GF-D8 (cell line): ENCODE measurements at places on chromosomes 4 and X.

DNA sequence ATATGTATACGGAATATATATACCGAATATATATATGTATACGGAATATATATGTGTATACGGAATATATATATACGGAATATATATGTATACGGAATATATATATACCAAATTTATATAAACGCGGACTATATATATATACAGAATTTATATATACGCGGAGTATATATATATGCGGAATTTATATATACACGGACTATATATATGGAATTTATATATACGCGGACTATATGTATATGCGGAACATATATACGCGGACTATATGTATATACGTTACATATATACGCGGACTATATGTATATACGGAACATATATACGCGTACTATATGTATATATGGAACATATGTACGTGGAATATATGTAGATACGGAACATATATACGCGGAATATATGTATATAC is 78.6 kb downstream of the ARHGAP36 start:
- no peak for DNase-seq

GRCh38 chrX:123918106-123918721 is 43.3 kb upstream of the STAG2 start:
- no peak for DNase-seq

DNA sequence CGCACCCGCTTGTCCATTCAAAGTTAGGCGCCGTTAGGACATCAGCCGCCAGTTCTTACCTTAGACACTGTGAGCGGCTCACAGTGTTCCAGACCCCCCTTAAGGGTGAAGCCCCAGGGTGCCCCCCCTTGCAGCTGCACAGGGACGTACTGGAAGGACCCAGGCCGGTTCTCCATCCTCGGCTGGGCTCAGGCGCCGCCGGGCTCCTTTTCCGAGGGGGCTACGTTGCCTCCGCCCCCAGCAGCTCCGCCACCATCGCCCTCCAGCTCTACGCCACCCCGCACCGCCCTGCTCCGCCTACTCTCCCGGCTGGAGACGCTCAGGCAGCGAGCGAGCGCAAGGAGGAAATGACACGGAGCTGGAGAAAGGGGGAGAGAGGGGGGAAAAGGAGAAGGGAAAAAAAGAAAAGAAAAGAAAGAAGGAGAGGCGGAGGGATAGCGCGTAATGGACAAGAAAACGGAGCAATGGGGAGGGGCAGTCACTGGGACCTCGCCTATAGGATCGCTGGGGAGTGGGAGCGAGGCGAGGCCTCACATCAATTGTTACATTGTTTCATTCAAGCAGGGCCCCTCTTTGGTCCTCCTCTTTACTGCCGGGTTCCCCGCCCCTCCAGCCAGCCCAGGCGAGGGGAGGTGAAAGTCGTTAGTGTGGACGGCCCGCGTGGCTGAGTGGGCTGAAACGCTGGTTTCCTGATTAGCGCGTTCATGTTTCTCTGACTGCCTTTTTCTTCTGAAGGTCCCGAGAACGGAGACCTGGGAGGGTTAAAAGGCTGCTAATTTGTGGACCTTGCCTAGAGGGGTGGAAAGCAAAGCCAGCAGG is at the start of gene SHROOM4:
Gene SHROOM4, minus strand, starts transcription at position 352 of the 819 bp plus-strand sequence. Its CDS starts 176 bp downstream, at position 176.
- no peak for DNase-seq

- no peak for DNase-seq
These were observed 688 bp upstream of the EVC start for GRCh38 chr4:5710065-5710960.

GRCh38 chrX:84340968-84341367 is 153.0 kb upstream of the RPS6KA6 start:
- DNase-seq: no peak

DNA sequence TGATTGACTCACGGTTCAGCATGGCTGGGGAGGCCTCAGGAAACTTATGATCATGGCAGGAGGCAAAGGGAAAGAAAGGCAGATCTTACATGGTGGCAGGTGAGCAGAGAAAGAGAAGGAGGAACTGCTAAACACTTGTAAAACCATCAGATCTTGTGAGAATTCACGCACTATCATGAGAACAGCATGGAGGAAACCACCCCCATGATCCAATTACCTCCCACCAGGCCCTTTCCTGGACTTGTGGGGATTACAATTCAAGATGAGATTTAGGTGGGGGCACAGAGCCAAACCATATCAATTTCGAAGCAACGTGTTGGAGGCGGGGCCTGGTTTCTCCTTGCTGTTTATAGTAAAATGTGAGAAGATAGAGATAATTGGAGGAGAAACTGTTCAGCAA is 167.4 kb downstream of the GABRB1 start:
- no peak for DNase-seq

DNA sequence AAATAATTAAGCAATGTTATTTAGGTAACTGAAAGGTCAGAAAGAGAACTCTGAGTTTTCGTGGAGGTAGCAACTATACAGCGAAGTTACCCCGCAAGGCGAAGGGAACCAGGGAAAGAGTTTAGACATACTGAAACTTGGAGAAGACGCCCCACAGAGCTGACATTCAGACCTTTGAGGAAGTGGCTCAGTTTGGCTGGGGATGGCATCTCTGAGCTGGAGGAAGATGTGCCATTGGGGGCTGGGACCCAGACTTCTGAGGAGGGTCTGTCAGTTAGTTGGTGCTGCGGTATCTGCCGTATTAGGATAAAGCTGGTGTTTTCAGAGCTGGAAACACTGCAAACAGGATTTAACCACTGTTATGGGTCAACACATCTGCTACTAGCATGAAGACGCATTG is 156.6 kb downstream of the ANKRD50 start:
- no peak for DNase-seq

GRCh38 chr4:89365776-89366175 is 58.2 kb upstream of the GPRIN3 start:
- no peak for DNase-seq

DNA sequence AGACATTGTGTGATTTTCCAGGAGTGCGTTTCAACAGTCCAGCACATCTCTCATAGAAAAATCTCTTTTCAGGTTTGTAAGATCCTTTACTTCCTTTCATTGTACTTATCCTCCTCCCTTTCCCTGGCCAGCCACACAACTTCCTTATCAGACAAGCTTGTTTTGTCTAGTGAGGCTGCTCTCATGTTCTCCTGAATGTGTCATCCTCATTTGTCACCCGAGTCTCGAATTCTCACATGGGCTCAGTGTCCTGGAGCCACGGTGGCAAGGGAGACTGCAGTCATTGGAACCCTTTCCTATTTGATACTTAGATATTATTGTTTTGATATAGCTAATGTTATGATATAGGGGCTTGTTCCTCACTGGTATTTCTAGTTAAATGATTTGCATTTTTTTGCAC is 16.9 kb downstream of the SYNPO2 start:
- peak; percentile 10 for DNase-seq

DNA sequence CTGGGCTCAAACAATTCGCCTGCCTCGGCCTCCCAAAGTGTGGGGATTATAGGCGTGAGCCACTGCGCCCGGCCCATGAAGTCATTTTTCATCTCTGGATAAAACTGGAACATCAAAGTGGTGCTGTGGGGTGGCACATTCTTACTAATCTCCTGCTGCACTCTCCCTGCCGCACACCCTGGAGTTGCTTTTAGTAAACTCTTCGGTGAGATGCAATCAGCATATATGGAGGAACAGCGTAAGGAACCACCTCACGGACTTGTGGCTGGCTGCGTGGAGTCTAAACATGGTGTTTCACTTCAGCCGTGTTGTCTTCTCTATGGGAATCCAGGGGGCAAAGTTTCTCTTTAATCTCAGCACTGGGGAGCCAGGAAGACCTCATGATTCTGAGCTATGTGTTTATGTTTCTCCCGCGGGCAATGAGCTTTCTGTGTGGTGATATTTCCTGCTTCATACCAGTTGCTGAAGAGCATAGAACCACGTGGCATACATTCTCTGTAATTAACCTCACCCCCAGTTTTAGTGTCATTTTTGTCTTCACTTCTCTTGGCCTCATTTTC is 2.1 kb upstream of the RHOH start:
- no peak for DNase-seq

- no peak for DNase-seq
These were observed 134.2 kb downstream of the SPOCK3 start for GRCh38 chr4:167100120-167100519.
